ENCODE measurements at places on chromosomes 1 and 21. TPM values are rescaled to one million over a fixed set of nuclear protein-coding genes. Genes with fewer than 3 reads are reported as not detected.

The SPRR1B gene
- not detected for total RNA-seq

The MEX3A gene
- total RNA-seq = 0.09 TPM

The KRTAP19-8 gene
- total RNA-seq = not detected

The PDPN gene
- not detected for total RNA-seq

The ATPAF1 gene
- 43.3 TPM for total RNA-seq

The RIIAD1 gene
- total RNA-seq = not detected

GRCh38 chr1:13540866-13541265, 27.1 kb upstream of the LRRC38 start:
- no peaks in the 10 kb centered on the region for H3K4me1 ChIP-seq
- H3K27me3 ChIP-seq = no peaks in the 10 kb centered on the region
- H3K36me3 ChIP-seq = no peaks in the 10 kb centered on the region
- no peak overlapping the region for H3K27ac ChIP-seq
- DNase-seq = no peak
- no peak overlapping the region for H3K4me3 ChIP-seq

GRCh38 chr1:186985889-186986491, 157.2 kb downstream of the PLA2G4A start:
- no peaks in the 10 kb centered on the region for H3K4me1 ChIP-seq
- DNase-seq = no peak
- no peaks in the 10 kb centered on the region for H3K36me3 ChIP-seq
- no peak overlapping the region for H3K27ac ChIP-seq

- no peaks in the 10 kb centered on the region for H3K36me3 ChIP-seq
- no peak overlapping the region for H3K27ac ChIP-seq
- no peaks in the 10 kb centered on the region for H3K4me1 ChIP-seq
- no peak overlapping the region for H3K4me3 ChIP-seq
- peaks cover 2% of the 10 kb centered on the region for H3K27me3 ChIP-seq
- DNase-seq = no peak
These were observed 165.3 kb upstream of the DPYD start for GRCh38 chr1:98086156-98086555.

DNA sequence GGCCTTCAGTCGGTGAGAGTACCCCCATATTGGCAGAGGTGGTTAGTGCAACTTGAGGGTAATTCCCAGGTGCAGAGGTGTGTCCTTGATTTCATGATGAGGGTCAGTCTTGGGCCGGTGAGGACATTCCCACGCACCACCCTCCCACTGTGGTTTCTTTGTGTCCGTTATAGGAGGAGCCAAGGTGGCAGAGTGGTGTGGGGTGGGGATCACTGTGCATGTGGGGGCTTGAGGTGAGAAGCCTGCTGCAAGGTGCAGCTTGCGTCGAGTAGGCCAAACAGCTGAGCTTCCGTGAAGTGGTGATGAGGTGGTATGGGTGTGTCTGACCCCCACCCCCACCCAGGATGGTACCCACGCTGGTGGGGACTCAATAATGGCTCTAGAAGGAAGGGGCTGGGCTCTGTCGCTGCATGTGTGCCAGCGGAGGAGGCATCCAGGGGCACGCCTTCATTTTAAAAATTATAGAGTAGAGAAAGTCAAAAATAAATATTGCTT, 6.2 kb downstream of the PTPRF start:
- H3K4me3 ChIP-seq = no peak overlapping the region
- H3K27me3 ChIP-seq = peaks cover 15% of the 10 kb centered on the region
- DNase-seq = peak; percentile 19

- H3K27ac ChIP-seq = no peak overlapping the region
- no peaks in the 10 kb centered on the region for H3K4me1 ChIP-seq
- DNase-seq = no peak
- no peaks in the 10 kb centered on the region for H3K27me3 ChIP-seq
These were observed 3.1 kb downstream of the FTCD start for GRCh38 chr21:46151989-46152926.

GRCh38 chr21:46556802-46557201, 48.1 kb downstream of the S100B start:
- peaks cover 32% of the 10 kb centered on the region for H3K36me3 ChIP-seq
- H3K27ac ChIP-seq = peak overlapping the region; percentile 42
- no peak overlapping the region for H3K4me3 ChIP-seq
- H3K4me1 ChIP-seq = peaks cover 50% of the 10 kb centered on the region
- no peak for DNase-seq

- H3K27me3 ChIP-seq = no peaks in the 10 kb centered on the region
- H3K4me1 ChIP-seq = peaks cover 26% of the 10 kb centered on the region
- peaks cover 11% of the 10 kb centered on the region for H3K36me3 ChIP-seq
- no peak overlapping the region for H3K27ac ChIP-seq
- H3K4me3 ChIP-seq = no peak overlapping the region
- DNase-seq = no peak
These were observed 5.9 kb downstream of the URB2 start for GRCh38 chr1:229631966-229632365.

DNA sequence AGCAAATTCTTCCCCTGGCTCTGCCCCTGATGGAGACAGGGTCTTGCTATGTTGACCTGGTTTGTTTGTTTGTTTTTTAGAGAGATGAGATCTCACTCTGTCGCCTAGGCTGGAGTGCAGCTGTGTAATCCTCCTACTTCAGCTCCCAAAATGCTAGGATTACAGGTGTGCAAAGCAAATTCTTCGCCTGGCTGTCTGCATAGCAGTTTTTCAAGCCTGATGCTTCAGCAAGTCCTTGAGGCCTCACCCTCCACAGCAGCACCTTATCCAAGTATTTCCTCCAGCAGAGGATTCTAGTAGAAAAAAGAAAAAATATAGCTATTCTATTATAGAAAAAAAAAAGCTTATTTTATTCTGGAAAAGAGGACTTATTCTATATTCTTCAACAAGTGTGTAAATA, 15.1 kb upstream of the RPL5 start:
- no peak for DNase-seq
- no peak overlapping the region for H3K27ac ChIP-seq
- H3K4me1 ChIP-seq = no peaks in the 10 kb centered on the region
- H3K4me3 ChIP-seq = no peak overlapping the region
- no peaks in the 10 kb centered on the region for H3K36me3 ChIP-seq
- H3K27me3 ChIP-seq = peaks cover 43% of the 10 kb centered on the region

DNA sequence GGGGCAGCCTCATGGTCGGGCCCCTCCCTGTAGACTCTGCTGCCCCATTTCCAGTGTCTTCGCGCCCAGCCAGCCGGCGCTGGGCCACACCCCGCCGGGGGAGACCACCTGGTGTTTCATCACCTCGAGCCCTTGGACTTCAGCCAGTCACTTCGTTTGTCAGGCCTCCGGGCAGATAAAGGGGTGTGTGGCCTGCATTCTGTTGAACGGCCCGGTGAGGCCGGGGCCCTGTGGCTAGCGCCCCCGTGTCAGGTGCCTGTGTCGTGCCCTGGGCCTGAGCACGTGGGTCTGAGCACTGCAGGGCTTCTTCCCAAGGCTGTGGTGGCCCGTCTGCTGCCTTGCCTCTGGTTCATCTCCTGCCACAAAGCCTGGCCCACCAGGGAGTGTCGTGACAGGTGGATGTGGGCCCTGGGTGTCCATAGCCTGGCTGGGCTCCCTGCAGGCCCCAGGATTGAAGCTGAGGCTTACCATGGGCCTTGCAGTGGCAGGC, 65.2 kb upstream of the DIP2A start:
- H3K4me1 ChIP-seq = peaks cover 1% of the 10 kb centered on the region
- no peak for DNase-seq
- peaks cover 12% of the 10 kb centered on the region for H3K36me3 ChIP-seq
- no peak overlapping the region for H3K4me3 ChIP-seq
- no peak overlapping the region for H3K27ac ChIP-seq

DNA sequence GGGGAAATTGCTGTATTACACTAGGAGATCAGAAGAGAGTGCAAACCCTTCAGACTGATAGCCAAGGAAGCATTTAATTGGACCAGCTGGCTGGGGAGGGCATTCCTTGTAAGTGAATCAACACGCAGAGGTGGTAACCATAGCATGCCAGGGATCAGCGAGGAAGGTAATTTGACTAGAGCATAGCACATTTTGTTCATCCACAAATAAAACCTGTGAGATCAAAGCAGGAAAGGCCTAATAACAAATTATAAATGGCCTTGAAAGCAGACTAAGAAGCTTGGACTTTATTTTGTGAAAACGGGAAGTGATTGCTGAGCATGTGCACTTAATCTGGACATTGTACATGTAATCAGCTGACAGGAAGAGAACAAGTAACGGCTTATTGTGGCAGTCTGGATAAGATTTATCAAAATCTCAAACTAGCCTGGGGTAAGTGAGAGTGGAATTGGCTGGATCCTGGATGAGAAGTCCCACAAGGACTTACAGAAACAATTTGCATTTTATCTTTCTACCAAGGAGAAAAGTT, 11.7 kb upstream of the CD55 start:
- DNase-seq = no peak
- peak overlapping the region; percentile 27 for H3K27ac ChIP-seq
- H3K4me3 ChIP-seq = peak overlapping the region; percentile 55

GRCh38 chr1:1435106-1435903, at the start of gene VWA1:
VWA1 (plus strand) TSS chr1:1435690; CDS start chr1:1435749, 59 bp downstream.
- H3K27ac ChIP-seq = no peak within 1 kb of the TSS
- H3K4me3 ChIP-seq = peak within 1 kb of the TSS; percentile 53
- DNase-seq = peak; percentile 90
- H3K4me1 ChIP-seq = peaks cover 3% of the 10 kb centered on the region

GRCh38 chr1:10856863-10857598, 60.6 kb upstream of the CASZ1 start:
- no peak overlapping the region for H3K4me3 ChIP-seq
- no peaks in the 10 kb centered on the region for H3K36me3 ChIP-seq
- no peaks in the 10 kb centered on the region for H3K4me1 ChIP-seq
- no peak overlapping the region for H3K27ac ChIP-seq

GRCh38 chr1:183498342-183498991, 26.2 kb downstream of the SMG7 start:
- H3K27ac ChIP-seq = peak overlapping the region; percentile 67
- no peak for DNase-seq
- H3K4me1 ChIP-seq = peaks cover 41% of the 10 kb centered on the region
- peak overlapping the region; percentile 52 for H3K4me3 ChIP-seq

DNA sequence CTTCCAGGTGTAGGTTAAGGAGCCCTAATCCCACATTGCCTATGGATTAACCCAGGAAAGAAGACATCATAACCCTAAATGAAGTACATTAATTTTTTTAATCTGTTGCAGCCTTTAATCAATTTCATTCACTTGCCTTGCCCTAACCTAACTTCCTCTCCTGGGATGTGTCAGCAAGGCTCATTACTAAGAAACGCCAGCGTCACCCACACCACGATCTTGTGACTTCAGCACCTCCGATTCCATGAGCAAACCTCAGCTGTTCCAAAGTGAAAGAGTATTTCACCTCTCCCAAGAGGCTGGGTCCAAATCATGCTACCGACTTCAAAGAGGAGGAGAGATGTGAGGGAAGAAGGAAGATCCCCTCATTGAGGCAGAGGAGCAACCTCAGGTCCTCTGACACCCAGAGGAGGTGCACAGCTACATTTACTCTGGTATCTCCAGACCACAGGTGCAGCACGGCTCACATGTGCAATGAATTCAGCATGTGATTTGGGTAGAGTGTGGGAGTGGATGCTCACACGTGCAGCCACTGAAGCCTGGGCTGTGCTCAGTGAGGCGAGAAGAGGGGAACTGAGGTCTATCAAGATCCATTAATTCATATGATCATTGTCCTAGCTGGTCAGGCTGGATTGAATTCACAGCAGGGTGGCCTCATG, 134.1 kb downstream of the SLC30A10 start:
- DNase-seq = no peak
- no peak overlapping the region for H3K4me3 ChIP-seq
- no peaks in the 10 kb centered on the region for H3K36me3 ChIP-seq
- no peaks in the 10 kb centered on the region for H3K27me3 ChIP-seq
- no peak overlapping the region for H3K27ac ChIP-seq

DNA sequence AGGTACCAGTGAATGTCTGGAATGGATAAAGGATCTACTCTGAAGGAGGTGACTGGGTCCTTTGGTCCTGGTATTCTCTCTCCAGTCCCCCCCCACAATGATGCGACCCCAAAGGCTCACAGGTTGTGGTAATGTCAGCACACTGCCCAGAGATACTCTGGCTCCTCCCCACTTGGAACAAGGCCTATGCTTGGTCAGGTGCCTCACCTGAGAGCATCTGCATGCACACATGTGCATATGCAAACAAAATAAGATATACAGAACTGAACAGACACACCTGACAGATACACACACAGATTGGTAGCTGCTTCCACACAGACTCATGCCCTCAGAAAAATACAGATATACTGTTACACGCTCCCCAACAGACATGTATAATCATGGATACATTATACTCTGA, 33.5 kb downstream of the DMAP1 start:
- H3K27ac ChIP-seq = no peak overlapping the region
- H3K36me3 ChIP-seq = no peaks in the 10 kb centered on the region
- no peak for DNase-seq
- no peak overlapping the region for H3K4me3 ChIP-seq
- H3K4me1 ChIP-seq = no peaks in the 10 kb centered on the region
- no peaks in the 10 kb centered on the region for H3K27me3 ChIP-seq

GRCh38 chr1:17829579-17829978, 74.4 kb downstream of the ACTL8 start:
- no peak overlapping the region for H3K4me3 ChIP-seq
- DNase-seq = no peak
- H3K27me3 ChIP-seq = peaks cover 2% of the 10 kb centered on the region
- H3K36me3 ChIP-seq = no peaks in the 10 kb centered on the region

- no peak for DNase-seq
- H3K27me3 ChIP-seq = peaks cover 43% of the 10 kb centered on the region
- H3K27ac ChIP-seq = no peak overlapping the region
- no peak overlapping the region for H3K4me3 ChIP-seq
These were observed 9.1 kb downstream of the LMNA start for GRCh38 chr1:156123356-156124196.

GRCh38 chr1:9380711-9381110, 88.0 kb downstream of the SPSB1 start:
- no peaks in the 10 kb centered on the region for H3K4me1 ChIP-seq
- no peak overlapping the region for H3K27ac ChIP-seq
- no peaks in the 10 kb centered on the region for H3K27me3 ChIP-seq
- H3K36me3 ChIP-seq = no peaks in the 10 kb centered on the region
- no peak for DNase-seq

DNA sequence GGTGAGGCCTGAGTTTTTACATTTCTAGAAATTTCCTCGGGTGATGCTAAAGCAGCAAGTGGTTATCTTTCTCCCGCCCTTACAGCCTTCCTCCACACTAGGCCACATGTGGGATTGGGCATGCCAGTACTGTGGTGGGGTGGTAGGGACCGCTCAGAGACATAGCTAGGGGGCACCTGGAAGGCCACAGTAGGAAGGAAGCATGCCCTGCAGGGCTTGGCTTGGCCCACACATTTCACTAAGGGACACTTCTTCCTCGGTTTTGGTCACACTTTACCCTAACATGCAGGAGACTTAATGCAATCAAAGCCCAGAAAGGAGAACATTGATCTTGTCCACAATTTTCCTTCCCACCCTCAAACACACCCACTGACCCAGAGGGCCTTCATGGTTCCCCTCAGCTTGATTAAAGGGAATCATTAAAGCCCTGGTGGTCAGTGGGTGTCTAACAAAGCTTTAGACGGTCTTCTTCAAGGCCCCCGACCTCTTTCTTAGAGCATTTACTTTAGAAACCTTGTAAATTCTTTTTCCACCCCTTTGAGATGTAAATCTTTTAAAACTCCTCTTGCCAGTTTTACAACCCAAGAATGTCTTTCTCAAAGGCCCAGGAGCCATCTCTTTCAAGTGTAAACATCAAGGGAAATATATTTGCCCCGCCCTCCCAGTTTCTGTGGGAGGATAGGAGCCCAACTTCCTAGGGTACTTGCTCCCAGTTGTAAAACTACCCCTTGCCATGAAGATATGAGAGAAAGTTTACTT, 246.4 kb upstream of the PTBP2 start:
- DNase-seq = no peak
- H3K27ac ChIP-seq = no peak overlapping the region
- H3K27me3 ChIP-seq = no peaks in the 10 kb centered on the region
- H3K4me3 ChIP-seq = no peak overlapping the region
- H3K4me1 ChIP-seq = no peaks in the 10 kb centered on the region

GRCh38 chr1:221100611-221101010, 221.4 kb downstream of the HLX start:
- H3K4me1 ChIP-seq = no peaks in the 10 kb centered on the region
- DNase-seq = no peak
- no peak overlapping the region for H3K27ac ChIP-seq
- no peaks in the 10 kb centered on the region for H3K27me3 ChIP-seq
- no peaks in the 10 kb centered on the region for H3K36me3 ChIP-seq
